ENCODE measurements at places on chromosomes 7 and 10.

- peak; percentile 42 for DNase-seq
Observed at GRCh38 chr7:135672560-135673359, 10.4 kb downstream of the STMP1 start.

GRCh38 chr10:124573726-124574455, 112.3 kb downstream of the LHPP start:
- no peak for DNase-seq

DNA sequence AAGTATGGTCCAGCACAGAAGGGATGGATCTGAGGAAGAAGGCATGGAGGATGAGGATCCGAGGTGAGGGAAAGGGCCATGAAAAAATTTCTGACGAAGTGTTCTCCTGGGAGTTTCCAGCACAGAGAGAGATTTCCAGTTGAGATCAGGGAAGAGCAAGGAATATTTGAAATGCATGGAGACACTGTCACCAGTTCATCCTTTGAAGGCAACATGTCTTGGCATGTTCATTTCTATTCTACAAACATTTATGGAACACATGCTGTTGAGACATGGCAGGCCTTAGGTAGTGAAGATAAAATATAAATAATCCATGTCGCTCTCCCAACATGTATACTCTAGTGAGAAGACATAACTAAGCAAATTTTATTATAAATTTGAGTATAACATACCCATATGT, 234.0 kb upstream of the TCF7L2 start:
- DNase-seq = no peak

GRCh38 chr10:24485304-24485703, 238.4 kb downstream of the ARHGAP21 start:
- DNase-seq = no peak

- no peak for DNase-seq
Observed at GRCh38 chr7:43034535-43035002, 77.9 kb upstream of the HECW1 start.

DNA sequence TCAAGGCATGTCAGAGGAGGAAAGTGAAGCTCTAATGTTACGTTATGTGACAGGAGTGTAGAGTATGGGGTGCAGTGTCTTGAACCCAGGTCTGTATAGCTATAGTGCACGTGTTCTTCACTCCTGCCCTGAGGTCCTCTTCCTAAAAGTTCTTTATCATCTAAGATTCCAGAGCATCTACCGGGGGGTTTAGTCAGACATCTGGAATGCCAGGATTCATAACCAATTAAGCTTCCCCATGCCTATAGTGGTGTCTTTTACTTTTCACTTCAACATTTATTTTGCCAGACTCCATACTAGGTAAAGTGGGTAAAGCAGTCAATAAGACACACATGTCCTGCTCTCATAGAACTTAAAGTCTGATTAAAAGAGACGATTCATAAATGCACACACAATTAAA, 22.4 kb downstream of the PPP1R3C start:
- DNase-seq = no peak
